Placental epithelial cell (primary cell): ENCODE measurements at places on chromosomes 13 and 19. TPM values are rescaled to one million over a fixed set of nuclear protein-coding genes. Genes with fewer than 3 reads are reported as not detected.

GAPDHS gene
- total RNA-seq: not detected in 2 replicates

TMEM190 gene
- total RNA-seq: 2.0 TPM in 1 of 2 replicates, not detected in the other

NECTIN2 gene
- total RNA-seq: 97.9 and 98.9 TPM in 2 replicates

CXCL17 gene
- not detected in 2 replicates for total RNA-seq

YJU2 gene
- total RNA-seq: 18.8 and 22.1 TPM in 2 replicates

SIGLEC12 gene
- total RNA-seq: not detected in 2 replicates

ATP11A gene
- total RNA-seq: 26.3 and 40.5 TPM in 2 replicates

HIF3A gene
- total RNA-seq: 22.1 and 116 TPM in 2 replicates

PRTN3 gene
- not detected in 2 replicates for total RNA-seq

ATXN8OS gene
- total RNA-seq: not detected in 2 replicates

ZNF816 gene
- 14.7 and 14.9 TPM in 2 replicates for total RNA-seq

EEF2 gene
- 2,634 and 3,144 TPM in 2 replicates for total RNA-seq

OR7C1 gene
- 0.98 and 3.5 TPM in 2 replicates for total RNA-seq

SOX1 gene
- not detected in 2 replicates for total RNA-seq

TMPRSS9 gene
- not detected in 2 replicates for total RNA-seq

MRI1 gene
- total RNA-seq: 31.4 and 47.5 TPM in 2 replicates

MEIOSIN gene
- not detected in 2 replicates for total RNA-seq

ZNF460 gene
- total RNA-seq: 95.8 and 102 TPM in 2 replicates

GSX1 gene
- total RNA-seq: not detected in 2 replicates

ZNF430 gene
- total RNA-seq: 18.1 and 29.6 TPM in 2 replicates

NAXD gene
- 18.1 and 26.4 TPM in 2 replicates for total RNA-seq

SLC10A2 gene
- total RNA-seq: not detected in 2 replicates

SIGLEC11 gene
- total RNA-seq: 0.22 TPM in 1 of 2 replicates, not detected in the other

KISS1R gene
- total RNA-seq: not detected in 2 replicates

SYCN gene
- not detected in 2 replicates for total RNA-seq

MTMR6 gene
- 9.8 and 17.6 TPM in 2 replicates for total RNA-seq

PRKCG gene
- not detected in 2 replicates for total RNA-seq

RAB20 gene
- 12.6 and 13.0 TPM in 2 replicates for total RNA-seq

CYP2F1 gene
- not detected in 2 replicates for total RNA-seq

SIRT6 gene
- 11.0 and 18.0 TPM in 2 replicates for total RNA-seq
